NCI-H510A treated with DMSO at 0.1 percent for 48 hours (cell line): ENCODE measurements at places on chromosomes 7 and 10.

- DNase-seq = no peak
Observed at GRCh38 chr7:148834605-148835004, 49.5 kb downstream of the EZH2 start.

DNA sequence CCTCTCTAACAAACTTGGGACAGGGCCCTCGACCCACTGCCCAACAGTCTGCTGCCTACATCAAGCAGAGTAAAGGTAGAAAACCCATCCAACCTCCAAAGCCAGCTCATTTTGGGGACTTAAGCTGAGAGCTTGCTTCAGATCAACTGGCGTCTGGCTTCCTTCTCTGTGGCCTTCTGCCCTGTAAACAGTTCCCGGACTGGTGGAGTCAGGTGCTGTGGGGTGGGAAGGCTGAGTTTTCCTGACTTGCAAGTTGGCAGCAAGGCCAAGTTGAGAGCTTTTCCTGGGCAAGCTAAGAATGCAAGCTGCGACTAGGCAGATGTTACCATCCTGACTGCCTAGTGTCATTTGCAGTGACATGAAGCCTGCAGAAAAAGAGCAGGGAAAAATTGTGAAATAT is 3.7 kb downstream of the GALNT17 start:
- DNase-seq = no peak

GRCh38 chr10:124601431-124602120 is 140.0 kb downstream of the LHPP start:
- no peak for DNase-seq

DNA sequence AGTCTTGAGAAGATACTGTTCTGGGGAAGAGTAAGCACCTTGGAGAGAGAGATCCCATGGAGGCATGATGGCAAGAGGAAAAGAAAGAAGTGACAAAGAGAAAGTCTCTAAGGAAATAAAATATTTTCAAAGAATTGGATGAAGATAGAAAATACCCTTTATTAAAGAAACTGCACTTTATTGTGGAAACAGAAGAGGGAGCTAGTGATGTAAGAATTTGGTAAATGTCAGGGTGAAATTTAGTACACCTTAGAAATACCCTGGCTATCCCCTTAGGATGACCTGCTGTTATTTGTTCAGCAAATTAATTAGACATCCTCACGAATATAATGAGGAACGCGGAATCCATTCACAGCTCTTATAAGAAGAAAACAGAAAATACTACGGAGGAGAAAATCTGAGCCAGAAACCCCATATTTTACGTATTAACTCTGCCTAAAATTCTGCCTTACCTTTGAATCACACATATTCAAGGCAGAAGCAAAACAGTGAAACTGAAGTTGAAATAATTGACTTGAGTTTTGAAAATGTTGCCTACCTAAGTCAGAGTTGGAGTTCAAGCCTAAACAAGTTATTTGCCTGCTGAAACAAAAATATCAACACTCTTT is 90.7 kb downstream of the TFPI2 start:
- no peak for DNase-seq

GRCh38 chr10:82565197-82565575 is 690.2 kb downstream of the NRG3 start:
- DNase-seq = no peak

- DNase-seq = no peak
Observed at GRCh38 chr10:124971276-124971675, 29.4 kb downstream of the ZRANB1 start.

- DNase-seq = peak; percentile 30
Observed at GRCh38 chr7:74284781-74285259, 4.4 kb upstream of the CLIP2 start.

DNA sequence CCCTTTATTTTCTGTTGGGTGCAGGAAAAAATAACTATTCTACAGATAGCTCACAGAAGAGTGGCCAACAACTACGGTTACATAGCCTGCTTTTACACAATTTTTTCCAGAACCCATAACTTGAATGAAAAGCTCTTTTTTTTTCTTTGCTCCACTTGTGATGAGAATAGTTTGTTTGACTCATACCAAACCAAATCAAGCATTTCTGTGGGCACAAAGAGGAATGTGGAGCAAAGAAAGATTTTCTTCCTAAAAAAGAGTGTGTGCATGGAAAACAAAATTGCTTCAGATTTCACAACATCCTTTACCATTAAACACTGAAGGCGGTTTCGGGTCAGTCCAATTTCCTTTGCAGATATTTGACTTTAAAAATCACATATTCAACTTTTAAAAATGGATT is 54.8 kb upstream of the RAB11FIP2 start:
- DNase-seq = no peak

DNA sequence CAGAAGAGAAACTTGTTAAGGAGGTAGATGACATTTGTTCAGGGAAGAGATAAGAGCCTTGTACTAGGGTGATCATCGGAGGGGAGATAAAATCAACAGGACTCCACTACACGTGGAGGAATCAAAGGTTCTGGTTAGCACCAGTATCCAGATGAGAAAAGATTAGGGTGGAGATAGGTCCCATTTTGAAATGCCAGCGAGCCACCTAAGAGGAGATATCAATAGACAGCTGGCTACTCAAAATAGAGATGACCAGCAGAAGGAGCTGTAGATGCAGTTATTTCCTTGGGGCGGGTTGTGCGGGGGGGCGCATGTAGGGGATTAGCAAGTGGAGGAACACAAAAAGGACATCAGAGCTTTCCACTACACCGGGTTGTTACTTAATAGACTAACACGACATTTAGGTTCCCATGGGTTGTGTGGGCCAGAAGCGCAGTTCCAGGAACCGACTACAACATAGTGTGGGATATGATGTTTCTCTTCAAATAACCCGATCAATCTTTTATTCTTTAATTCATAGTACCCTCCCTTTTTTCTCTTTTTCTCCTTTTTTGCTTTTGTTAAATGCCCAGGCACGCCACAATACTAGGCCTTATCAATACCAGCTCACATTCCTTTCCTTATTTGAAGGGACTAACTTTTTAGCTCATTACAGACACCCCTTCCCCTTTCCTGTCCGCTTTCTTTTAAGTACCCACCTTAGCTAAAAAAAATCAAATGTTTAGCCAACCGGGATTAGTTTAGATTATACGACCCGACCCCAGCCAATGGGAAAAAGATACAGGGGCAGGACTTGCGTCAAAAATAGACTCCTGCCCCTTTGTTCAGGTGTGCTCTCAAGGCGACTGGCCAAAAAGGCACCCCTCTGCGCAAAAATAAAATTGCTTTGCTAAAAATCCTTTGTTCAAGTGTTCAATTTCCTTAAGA is 2.0 kb upstream of the KIF11 start:
- DNase-seq = peak; percentile 85

- no peak for DNase-seq
Observed at GRCh38 chr7:22204312-22204711, 152.6 kb downstream of the RAPGEF5 start.

- peak; percentile 32 for DNase-seq
Observed at GRCh38 chr10:14953424-14954000, 384 bp downstream of the DCLRE1C start.

GRCh38 chr7:24572393-24572996 is 757 bp upstream of the PALS2 start:
- peak; percentile 72 for DNase-seq

GRCh38 chr7:87473986-87474385 is 1.5 kb downstream of the ABCB4 start:
- no peak for DNase-seq

DNA sequence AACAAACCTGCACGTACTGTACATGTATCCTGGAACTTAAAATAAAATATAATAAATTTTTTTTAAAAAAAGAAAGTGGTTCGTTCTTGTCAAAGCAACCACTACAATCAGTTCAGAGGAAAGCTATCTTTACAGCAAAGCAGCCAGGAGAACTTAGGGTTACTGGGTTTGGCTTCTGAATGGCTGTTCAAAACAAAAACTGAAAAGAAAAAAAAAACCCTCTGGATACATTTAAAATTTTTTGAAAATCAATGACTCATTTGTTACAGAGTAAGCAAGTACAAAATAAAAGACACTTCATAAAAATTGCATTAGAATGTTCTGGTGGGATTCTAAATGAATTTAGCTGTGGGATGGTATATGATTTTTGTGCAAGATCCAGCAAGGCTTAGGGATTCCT is 28.6 kb upstream of the ADD3 start:
- DNase-seq = no peak

DNA sequence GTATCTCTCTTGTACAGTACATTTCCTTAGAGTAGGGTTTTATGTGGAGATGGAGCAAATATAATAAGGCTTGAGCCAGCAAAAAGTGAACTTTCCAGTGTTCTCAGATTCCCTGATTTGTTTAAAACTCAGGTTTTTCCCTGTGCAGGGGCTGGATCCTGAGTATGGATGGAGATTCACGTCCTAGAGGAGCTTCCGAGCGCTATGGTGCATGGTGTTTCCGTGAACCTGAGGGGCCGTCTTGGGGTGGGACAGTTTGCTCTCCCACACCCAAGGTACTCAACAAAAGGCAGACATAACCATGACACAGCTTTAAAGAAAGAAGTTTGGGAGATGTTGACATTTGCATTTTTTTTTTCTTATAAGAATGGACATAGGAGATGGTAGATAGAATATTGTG is 122.5 kb downstream of the SEC23IP start:
- no peak for DNase-seq

DNA sequence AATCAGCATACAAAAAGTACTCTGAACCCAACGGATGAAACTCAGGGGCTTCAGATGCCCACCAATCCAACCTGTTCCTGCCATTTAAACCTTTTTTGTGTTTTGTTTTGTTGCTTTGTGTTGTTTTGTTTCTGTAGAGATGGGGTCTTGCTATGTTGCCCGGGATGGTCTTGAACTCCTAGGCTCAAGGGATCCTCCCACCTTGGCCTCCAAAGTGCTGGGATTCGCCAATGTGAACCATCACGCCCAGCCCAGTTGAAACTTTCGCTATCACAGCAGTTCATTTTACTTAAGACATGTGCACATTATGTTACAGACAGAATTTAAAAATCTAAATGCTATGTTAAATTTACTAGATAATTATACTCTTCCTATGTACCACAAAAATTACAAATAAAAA is 101.6 kb downstream of the SKIDA1 start:
- DNase-seq = no peak

DNA sequence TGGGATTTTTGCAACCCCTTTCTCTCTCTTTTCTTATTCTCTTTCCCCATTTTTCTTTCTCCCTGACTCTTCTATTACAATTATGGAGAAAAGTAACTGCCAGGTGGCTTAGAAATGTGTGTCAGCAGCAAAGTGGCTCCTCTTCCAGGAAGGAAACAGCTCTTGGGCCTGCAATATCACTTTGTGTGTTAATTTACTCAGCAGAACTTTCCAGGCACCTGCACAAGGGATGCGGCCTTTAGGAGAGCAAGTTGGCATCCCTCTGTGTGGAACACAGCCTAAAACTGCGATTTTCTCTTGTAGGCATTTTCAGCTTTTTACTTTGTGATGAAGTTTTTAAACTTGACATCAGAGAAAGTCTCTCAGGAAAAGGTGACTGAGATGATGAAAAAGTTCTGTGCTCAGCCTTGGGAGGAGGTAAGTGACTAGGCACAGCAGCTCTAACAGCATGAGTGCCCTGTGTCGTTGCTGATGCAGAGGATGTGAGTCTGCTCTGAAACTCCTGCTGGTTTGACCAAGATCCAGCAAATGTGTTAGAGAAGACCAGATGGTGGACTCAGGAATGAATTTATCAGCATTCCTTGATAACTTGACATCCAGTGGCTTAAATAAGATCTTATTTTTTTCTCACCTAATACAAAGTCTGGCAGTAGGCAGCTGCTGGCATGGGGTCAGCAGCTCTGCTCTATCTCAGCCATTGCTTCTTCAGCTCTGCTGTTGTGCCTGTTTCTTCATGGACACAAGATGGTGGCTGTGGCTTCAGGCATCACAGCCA is 47.4 kb upstream of the CC2D2B start:
- DNase-seq = no peak

DNA sequence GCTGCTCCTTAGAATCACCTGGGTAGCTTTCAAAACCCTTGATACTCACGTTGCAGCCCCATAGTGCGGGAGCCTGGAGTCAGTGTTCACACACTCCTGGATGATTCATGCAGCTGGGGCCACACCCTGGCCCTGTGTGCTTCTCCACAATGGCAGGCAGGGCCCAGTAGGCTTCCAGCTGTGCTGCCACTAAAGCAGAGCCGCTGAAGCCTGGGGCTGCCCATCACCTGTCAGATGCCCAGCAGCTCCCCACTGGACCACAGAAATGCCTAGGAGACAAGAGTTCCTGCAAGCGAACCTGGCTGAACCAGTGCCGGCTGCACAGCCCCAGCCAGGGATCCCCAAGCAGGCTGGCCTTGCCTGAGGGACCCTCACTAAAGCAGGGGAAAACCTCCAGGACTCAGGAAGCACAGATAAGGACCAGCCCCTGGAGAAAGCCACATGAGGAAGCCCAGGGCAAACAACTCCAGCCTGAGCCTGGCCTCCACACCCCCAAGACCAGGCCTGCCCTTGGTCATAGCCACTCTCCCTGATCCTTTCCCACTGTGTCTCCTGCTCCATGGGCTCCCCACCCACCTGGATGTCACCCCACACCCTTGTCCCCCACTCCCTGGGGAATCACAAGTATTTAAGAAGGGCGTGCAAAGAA is 111.9 kb downstream of the GRID1 start:
- DNase-seq = peak; percentile 12

GRCh38 chr7:65444899-65445823 is 71.5 kb downstream of the ZNF92 start:
- peak; percentile 64 for DNase-seq

DNA sequence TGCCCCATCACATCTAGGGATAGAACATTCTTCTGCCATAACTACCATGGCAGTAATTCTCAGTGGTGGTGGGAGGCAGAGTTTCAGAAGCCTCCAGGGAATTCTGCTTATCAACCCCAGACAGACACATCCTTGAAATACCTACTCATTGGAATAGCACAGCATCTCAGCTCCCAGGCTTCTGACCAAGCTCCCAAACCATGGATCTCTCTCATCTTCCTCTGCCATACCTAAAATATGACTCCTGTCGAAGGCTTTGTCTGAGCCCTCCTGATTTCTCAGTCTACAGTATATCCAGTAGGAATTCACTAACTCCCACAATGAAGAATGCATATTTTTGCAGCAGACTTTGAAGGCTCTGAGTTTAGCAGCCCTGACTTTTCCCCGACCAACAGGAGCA is 687.5 kb downstream of the GRID1 start:
- no peak for DNase-seq

DNA sequence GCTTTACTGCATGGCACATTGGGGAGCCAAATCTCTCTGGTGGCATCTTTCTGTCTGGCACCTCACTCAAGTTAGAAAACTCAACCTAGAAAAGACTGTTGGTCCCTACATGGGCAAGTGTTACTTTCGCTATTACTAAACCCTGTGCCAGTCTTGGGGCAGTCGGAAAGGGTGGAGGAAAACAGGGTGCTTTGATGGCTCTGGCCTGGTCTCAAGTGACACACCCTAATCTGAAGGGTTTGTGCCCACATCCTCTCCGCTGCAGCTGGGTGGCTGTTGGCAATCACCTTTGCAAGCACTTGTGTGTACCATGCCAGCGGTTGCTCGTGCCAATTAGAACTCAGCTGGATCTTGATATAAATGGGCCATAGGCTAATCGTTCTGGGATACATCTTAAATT is 159.8 kb upstream of the ITGB1 start:
- DNase-seq = no peak

- no peak for DNase-seq
Observed at GRCh38 chr10:75623310-75624093, 192.1 kb downstream of the LRMDA start.
